G401 (cell line): ENCODE measurements at places on chromosomes 1 and 21.

GRCh38 chr1:73644198-73644597 is 553.8 kb downstream of the LRRIQ3 start:
- no peak for DNase-seq

GRCh38 chr1:5522531-5523145 is 469.6 kb downstream of the NPHP4 start:
- DNase-seq = no peak

DNA sequence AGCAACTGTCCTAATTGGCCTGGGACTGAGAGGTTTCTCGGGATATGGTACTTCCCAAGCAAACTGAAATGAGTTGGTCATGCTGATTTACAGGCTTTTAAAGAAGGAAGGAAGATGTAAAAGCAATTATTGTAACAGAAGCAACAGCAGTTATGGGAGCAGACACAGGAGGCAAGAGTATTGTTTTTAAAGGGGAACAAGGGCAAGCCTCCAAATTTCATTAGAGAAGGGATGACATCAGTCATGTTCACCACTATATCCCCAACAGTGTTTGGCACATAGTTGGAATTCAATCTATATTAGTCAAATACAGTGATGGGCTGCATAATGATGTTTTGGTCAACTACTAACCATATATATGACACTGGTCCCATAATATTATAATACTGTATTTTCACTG is 46.0 kb upstream of the JUN start:
- DNase-seq = no peak

- DNase-seq = no peak
Measured at GRCh38 chr1:30830537-30830936, 73.0 kb upstream of the LAPTM5 start.

DNA sequence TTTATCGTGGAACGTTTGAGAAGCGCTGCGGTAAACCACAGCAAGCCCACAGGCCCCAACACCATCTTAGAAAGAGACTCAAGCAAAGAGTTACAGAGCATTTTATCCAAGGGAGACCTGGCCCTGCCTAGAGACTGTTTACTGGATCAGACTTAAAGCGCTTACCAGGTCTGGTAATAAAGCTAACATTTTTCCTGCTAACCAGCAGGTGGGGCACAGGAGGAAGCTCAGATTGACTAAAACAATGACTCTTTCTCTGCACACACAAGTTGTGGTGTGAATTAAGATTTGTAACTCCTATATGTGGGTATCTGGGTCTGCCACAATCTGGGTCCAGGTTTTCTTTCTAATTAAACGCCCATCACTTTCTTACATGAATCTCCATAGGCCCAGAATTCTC is 136.5 kb upstream of the ETS2 start:
- DNase-seq = no peak

- no peak for DNase-seq
Measured at GRCh38 chr1:29120947-29121485, 2.7 kb downstream of the TMEM200B start.

GRCh38 chr1:55554611-55555010 is 339.4 kb upstream of the USP24 start:
- peak; percentile 40 for DNase-seq

- no peak for DNase-seq
Measured at GRCh38 chr1:218350035-218350525, 4.9 kb downstream of the TGFB2 start.

DNA sequence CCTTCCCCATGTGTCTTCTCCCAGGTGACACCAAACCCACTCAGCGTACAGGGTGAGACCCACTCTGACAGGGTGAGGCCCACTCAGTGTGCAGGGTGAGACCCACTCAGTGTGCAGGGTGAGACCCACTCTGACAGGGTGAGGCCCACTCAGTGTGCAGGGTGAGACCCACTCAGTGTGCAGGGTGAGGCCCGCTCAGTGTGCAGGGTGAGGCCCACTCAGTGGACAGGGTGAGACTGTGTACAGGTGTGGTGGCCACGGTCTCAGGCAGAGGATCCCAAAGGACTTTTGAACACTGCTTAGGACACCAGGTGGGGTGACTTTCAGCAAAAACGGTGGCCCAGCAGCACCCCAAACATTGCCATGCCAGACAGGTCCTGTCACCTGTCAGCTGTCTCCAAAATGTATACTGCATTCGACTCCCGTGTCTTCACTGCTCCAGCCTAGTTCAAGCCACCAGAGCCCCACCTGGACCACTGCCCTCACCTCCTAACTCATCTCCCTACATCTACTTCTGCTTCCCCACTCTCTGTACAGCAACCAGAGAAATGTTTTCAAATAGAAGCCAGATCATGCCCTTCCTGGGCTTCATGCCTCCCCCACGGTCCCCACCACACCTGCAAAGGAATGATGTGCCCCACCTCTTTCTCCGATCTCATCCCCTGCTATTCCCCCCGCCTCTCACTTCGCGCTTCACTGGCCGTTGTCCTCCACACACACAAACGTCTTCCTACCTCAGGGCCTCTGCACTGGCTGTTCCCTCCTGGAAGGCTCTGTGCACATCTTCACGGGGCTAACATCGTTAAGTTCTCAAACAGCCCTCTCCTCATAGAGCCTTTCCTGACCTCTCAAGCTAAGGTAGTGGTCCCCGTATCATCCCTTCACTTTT is 52.1 kb downstream of the ACBD3 start:
- no peak for DNase-seq

DNA sequence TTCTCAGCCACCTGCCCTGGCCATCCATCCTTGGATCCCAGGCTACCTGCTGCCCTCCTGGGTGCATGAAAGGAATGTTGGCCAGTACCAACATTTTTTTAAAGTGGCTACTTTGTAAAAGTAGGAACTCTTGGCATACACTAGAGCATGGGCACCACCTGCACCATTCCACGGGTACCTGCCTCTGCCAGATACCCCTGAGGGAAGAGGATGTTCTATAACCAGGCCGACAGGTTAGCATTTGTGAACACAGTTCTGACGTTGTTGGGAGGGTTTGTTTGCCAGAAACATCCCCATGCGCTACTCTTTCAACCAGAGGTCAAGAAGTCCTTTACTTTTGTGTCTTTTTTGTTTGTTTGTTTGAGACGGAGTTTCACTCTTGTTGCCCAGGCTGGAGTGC is 43.0 kb downstream of the EVA1C start:
- DNase-seq = no peak

GRCh38 chr1:21298981-21299391 is 8.7 kb upstream of the ECE1 start:
- no peak for DNase-seq

DNA sequence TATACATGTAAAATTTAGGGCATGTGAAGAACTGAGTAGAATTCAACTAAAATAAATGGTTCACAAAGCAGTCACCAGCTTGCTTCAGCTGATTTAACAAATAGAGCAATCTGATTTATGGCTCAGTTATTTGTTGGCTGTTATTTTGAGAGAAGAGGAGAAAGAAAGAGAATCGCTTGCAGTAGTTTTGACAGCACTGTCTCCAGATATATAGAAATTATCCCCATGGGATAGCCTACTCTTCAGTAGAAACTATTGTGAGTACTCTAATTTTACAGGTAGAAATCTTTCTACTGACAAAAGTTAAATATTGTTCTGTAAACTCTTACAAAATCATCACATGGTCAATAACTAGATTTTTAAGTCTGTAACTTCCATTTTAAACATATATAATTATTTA is 1098.2 kb downstream of the MRPL39 start:
- no peak for DNase-seq

DNA sequence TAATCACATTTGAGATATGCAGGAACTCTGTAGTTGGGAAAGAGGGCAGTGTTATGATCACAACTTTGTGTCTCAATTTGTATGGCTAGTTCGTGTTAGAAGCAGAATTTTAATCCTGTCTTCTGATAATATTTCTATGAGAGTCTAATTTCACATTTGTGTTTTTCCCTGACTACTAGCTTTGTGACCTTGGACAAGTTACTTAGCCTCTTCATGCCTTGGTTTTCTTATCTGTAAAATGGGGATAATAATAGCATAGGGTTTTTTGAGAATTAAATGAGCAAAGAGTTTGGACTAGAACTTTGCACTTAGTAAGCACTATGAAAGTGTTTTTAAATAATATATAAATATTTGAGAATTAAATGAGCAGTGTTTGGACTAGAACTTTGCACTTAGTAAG is 24.9 kb upstream of the SCAF4 start:
- DNase-seq = no peak

- no peak for DNase-seq
Measured at GRCh38 chr21:45525153-45525909, 16.9 kb downstream of the SLC19A1 start.

DNA sequence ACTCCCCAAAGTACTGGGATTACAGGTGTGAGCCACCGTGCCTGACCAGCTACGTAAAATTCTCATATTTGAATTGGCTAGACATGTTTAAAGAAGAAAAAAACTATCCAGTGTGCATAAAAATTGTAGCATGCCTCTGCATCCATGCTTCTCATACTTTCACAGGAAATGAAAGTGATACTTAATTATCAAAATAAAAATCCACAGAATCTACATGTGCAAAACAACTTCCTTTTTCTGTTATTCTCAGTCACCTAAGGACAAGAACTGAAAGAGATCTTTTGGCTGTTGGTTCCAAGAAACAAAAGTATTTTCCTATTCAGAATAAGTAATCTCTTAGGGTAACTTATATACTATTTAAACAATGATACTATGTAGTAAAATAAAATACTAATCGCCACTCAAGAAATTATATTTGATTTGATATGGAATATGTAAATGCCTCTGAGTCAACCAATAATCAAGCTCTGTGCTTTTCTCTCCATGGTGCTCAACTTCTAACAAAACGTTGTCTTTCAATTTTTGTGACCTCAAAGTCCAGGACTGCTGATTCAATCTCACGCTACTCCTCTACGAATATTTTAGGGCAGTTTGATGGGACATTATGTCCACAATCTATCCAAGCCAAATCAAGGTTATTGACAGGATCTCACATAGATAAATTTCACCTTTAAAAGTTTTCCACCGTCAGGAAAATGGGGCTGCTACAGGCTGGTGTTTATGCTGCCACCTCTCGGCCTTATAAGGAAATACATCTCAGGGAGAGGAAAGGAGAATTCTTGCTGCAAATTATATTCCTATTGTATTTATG is 102.7 kb downstream of the ZNF281 start:
- peak; percentile 25 for DNase-seq

GRCh38 chr1:99964806-99965205 is 5.0 kb upstream of the SLC35A3 start:
- no peak for DNase-seq

DNA sequence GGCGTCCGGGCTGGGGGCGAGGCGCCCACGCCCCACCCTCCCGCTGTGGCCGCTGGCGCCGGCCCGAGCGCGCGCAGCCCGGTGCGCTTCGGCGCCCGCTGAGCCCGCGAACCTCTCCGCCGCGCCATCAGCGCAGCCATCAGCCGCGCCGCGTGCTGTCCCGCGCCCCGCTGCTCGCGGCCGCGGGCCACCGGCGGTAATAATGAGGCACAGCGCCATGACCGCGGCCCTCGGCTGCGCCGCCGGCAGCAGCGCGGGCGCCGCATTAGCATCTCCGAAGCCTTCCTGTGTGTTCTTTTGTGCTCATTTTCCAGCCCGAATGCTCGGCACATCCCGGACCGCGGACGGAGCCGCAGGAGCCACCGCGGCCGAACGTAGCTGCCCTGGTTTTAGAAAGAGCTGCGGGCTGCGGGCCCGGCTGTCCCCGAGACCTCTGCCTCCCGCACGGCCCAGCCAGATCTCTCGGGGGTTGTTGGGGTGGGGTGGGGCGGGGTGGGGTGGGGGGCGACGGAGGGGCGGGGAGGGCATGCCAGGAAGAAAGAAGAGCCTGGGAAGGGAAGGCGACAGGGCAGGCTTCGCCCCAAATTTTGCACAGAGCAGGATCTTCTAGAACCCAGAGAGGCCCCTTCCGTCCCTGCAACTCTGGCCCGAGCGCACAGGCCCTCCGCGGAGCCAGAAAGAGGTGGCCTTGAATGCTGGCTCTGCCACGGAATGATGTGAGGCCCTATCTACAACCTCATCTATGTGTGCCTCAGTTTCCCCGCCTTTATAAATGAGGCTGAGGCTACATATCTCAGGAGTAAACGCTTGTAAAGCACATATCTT is 55.3 kb downstream of the RRAGC start:
- DNase-seq = peak; percentile 4

- no peak for DNase-seq
Measured at GRCh38 chr1:22343456-22344328, 108.0 kb upstream of the ZBTB40 start.

DNA sequence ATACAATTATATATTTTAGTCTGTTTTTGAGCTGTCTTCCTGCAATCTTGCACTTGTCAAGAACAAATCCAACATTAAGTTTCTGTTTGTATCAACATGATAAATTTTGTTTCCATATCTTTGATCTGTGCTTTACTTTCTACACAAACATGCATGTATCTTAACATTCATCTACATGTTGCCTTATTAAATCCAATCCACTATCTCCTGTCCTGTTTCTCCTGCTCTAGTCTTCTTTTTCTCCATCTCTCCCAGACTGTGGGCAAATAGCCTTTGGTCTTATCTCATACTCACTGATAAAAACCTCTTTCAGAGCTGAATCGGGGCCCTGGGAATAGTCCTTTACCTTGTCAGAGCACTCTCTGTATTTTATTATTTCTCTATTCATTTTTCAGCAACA is 101.3 kb downstream of the PLPPR4 start:
- DNase-seq = no peak

GRCh38 chr1:194117582-194117981 is 931.2 kb upstream of the B3GALT2 start:
- no peak for DNase-seq

DNA sequence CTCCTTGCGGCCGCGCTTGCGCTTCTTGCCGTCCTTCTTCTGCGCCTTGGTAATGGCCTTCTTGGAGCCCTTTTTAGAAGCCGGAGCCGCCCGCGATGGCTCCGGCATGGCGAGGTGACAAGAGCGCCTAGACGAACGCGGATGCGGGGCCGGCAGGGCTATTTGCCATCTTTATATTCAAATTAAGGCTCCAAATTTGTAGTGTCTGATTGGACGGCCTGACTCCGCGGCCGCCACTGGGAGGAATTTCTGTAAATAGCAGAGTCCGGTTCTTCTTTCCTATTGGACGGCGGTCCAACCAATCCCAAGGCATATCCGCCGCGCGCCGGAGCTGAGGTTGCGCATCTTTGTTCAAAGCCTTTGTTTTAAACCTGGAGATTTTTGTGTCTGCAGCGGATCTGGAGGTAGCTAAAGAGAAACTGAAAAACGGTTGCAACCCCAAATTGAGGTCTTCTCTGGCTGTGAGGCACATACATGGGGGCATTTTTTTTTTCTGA is 22.6 kb upstream of the RNF187 start:
- peak; percentile 96 for DNase-seq

DNA sequence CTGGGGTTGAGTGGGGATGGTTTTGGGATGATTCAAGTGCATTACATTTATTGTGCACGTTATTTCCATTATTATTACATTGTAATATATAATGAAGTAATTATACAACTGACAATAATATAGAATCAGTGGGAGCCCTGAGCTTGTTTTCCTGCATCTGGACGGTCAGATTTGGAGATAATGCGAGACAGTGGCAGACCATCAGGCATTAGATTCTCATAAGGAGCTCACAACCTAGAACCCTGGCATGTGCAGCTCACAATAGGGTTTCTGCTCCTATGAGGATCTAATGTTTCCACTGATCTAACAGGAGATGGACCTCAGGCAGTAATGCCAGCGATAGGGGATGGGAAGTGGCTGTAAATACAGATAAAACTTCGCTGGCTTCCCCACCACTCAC is 77.9 kb upstream of the LRRC53 start:
- no peak for DNase-seq

- no peak for DNase-seq
Measured at GRCh38 chr1:48526008-48526710, 54.2 kb upstream of the SPATA6 start.
